ENCODE measurements at places on chromosomes 13 and 19. TPM values are rescaled to one million over a fixed set of nuclear protein-coding genes. Genes with fewer than 3 reads are reported as not detected.
A peak's percentile ranks its signal among the peaks of the same experiment; 100 is the strongest.

ZNF468 gene
- total RNA-seq = 9.3 TPM

- no peak for DNase-seq
These were observed 34.7 kb upstream of the LRRC4B start for GRCh38 chr19:50602935-50603334.

FFAR3 gene
- not detected for total RNA-seq

DNA sequence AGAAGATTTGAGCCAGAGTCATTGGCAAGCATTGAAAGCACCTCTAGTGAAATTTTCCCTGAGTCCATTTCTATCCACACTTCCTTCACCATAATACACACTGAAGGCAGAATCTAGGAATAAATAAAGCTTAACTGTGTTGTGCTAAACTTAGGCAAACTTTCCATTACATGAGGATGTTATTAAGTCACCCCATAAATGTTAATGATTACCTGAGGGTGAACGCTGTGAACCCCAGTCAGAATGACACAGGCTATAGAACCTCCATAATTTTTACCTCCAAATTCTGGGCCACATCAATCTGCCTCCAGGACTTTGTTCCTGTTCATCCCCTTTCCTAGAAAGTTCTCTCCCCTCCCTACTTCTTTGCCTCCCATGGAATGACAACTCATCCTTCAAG lies 71.0 kb downstream of the RAP2A start:
- DNase-seq = no peak

DNA sequence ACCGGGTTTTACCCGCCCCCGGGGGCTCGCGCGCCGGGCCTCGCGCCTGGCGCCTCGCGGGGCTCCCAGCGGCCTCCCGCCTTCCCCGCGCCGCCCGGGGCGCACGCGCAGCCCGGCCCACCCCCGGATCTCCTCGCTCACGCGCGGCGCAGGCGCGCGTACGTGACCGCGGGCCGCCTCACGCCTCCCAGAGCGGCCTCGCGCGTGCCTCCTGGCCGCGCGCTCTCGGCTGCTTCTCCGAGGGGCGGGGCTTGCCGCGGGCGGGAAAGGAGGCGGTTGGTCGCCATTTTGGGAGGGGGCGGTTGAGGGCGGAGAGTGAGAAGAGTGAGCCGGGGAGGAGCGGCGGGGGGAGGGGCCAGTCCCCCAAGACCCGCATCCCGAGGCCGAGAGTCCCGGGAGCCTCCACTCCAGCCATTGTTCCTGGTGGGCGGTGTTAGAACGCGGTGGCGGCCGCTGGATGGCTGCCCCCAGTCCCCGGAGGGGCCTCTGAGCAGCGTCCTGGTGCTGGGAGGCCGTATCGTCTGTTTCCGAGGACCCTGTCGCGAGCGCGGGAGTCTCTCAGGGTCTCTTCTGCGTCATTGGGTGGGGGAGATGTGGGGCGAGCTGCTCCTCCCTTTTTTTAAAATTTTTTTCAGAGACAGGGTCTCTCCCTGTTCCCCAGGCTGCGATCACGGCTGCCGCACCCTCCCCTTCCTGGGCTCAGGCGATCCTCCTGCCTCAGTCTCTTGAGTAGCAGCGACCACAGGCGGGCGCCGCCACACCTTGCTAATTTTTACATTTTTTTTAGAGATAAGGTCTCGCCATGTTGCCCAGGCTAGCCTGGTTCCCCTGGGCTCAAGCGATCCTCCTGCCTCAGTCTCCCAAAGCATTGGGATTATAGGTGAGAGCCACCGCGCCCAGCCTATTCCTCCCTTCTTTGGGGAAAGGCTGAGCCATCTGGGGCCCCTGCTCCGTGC lies at the start of gene ZNF541:
Gene ZNF541 (minus strand): TSS at position 78 of the 956 bp plus-strand sequence. CDS start 17,292 bp downstream, outside the sequence.
- no peak for DNase-seq

DNA sequence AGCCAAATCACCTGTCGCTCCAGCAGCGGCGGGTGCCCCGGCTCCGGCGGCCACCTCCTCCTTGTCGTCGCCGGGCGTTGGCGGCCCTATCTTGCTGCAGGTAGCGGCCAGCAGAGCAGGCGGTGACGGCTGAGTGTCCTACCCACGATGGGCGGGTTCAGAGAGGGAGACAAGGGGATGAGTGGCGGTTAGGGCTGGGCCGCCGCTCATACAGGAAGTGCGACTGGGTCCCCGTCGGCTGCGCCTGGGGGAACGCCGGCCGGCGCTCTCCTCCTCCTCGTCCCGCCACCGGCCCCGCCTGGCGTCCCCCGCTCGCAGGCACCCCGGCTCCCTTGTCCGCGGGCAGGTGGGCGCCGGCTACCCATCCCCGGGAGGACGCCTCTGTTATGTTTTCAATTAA lies 1692.0 kb downstream of the SLITRK5 start:
- DNase-seq = no peak

VSIG10L gene
- total RNA-seq = 1.3 TPM

GRCh38 chr13:53066411-53066810 lies 37.8 kb downstream of the OLFM4 start:
- no peak for DNase-seq

IZUMO2 gene
- not detected for total RNA-seq

C19orf33 gene
- total RNA-seq = 51.9 TPM

AP2A1 gene
- 63.5 TPM for total RNA-seq

CALR3 gene
- total RNA-seq = not detected

DNA sequence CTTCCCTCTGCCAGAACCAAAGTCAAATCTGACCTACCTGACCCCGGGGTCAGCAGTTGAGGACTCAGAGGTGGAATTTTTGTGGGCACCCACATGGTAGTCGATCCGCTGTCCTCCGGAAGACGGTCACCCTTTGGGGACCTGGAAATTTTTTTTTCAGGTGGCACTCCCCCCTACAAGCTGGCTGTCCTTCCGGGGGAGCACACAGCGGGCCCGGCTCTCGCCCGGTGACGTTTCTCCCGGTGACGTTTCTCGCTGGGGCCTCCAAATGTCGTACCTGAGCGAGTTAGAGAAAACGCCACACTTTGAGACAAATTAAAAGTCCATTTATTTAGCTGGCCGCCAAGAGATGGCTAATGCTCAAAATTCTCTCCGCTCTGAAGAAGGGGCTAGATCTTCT lies 48.8 kb downstream of the ZFP14 start:
- no peak for DNase-seq

DIAPH3 gene
- 11.8 TPM for total RNA-seq

DNA sequence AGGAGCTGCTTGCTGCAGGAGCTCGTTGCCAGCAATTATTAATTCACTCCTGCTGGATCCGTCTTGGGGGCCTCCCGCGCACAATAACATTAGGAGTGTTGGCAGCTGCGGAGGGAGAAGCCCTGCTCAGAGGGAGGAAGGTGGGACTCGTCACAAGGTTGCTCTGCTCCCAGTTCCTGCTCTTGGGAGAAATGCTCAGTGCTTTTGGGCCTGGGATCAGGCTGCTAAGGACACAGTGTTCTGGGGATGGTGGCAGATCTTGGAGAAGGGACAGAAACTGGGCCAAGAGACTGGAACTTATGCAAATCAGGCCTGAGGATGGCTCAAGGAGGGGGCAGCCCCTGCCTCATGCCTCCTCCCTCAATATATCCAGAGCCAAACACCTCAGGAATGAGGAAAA lies 78.9 kb upstream of the OLFM4 start:
- no peak for DNase-seq

- DNase-seq = peak; percentile 41
These were observed 47.7 kb upstream of the UQCRFS1 start for GRCh38 chr19:29260477-29261317.

- DNase-seq = no peak
These were observed 10.1 kb upstream of the SLC25A42 start for GRCh38 chr19:19053508-19054314.

- peak; percentile 54 for DNase-seq
These were observed 9.4 kb upstream of the DCUN1D2 start for GRCh38 chr13:113499936-113500335.

F10 gene
- total RNA-seq = not detected

SPIB gene
- 0.43 TPM for total RNA-seq

GRCh38 chr19:49297403-49297802 lies 27.6 kb downstream of the SLC6A16 start:
- no peak for DNase-seq

GRCh38 chr19:2575734-2576481 lies 100.0 kb downstream of the GADD45B start:
- DNase-seq = no peak

DNA sequence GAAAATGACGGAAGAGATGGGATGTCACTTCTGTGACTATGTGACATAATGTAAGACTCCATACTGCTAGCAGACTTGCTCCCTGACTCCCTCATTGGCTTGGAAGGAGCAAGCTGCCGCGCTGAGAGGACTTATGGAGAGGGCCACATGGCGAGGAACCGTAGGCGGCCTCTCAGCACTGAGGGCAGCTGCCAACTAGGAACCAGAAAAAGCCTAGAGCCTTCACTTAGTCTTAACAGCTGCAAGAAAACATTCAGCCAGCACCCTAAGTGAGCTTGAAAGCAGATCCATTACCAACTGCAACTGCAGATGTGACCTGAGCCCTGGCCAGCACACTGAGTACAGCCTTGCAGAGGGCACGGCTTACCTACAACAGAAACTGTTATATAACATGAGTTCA lies 33.9 kb downstream of the USP12 start:
- no peak for DNase-seq

DNA sequence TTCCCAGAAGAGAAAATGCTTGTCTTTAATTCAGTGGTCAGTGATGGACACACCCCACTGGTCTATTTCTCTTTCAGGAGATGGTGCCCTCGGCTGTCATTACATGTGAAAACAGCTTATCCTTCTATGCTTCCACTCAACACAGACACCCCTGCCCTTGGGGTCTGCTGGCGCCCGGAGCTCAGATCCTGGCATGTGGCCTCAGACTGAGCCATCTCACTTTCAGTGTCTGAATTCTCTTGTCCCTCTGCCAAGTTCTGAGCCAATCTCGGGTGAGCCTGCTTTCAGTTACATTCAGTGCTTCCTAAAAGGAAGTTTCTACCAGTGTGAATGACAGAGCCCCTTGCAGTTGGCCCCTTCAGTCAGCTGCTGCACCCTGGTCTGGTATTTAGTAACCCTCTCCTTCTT lies 293.6 kb downstream of the DNAJC15 start:
- DNase-seq = peak; percentile 78

ZNF599 gene
- 7.2 TPM for total RNA-seq

- no peak for DNase-seq
These were observed 215.7 kb downstream of the ATP8A2 start for GRCh38 chr13:25587326-25587980.

ZNF611 gene
- total RNA-seq = 3.6 TPM

GRCh38 chr19:31118287-31118955 lies 230.8 kb downstream of the TSHZ3 start:
- DNase-seq = no peak

DNA sequence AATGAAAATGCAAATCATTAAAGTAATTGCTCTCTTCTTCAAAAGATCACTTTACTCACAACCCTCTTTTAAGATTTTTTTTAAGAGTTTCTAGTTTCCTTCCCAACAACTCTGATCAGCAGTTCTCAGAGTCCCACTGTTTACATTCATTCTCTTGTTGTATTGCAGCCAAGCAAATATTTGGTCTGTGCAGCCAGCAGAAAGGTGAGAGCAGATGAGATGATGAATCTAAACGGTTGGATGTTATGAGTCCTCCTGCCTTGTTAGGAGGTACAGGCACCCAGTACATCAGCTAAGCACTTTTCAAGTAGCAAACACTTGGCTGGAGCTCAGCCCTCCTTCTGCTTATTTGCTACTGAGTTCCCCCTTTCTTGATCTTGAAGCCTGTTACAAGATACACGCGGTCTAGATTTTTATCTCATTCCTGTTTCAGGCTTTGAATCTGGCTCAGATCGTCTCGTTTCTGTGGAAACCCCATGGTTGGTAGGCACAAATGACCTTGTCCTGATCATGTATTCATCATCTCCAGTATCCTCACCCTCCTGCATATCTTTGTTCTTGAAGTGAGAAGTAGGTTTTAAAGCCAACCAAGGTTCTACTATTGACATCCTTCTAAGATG lies 300.7 kb downstream of the DCT start:
- DNase-seq = no peak

CD79A gene
- not detected for total RNA-seq

GRCh38 chr13:110236831-110237261 lies 70.1 kb downstream of the COL4A1 start:
- DNase-seq = no peak

- DNase-seq = no peak
These were observed 238.4 kb downstream of the TUBA3C start for GRCh38 chr13:18943273-18943672.

FOSB gene
- total RNA-seq = 0.30 TPM

- DNase-seq = peak; percentile 63
These were observed 8.6 kb downstream of the BRCA2 start for GRCh38 chr13:32323912-32324311.

- no peak for DNase-seq
These were observed 438 bp downstream of the PRKCSH start for GRCh38 chr19:11435833-11436313.

DNA sequence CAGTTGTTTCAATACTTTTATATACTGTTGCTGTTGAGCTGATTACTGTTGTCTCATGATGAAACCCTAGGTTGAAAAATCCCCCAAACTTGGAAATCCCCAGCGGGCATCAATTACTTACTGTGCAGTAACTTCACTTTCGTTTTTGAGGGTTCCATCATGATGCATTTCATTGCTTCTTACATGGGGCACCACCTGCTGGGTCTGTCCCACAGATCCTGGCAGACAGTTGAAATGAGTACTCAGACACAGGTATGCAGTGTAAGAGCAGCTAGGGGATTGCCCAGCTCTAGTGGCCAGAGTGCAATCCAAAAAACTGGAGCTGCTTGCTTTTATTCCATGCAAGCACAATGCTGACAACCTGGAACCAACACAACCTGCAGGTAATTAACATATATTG lies 132.5 kb upstream of the ZNF91 start:
- DNase-seq = peak; percentile 66

GET3 gene
- 138 TPM for total RNA-seq

LILRB3 gene
- total RNA-seq = not detected

DNA sequence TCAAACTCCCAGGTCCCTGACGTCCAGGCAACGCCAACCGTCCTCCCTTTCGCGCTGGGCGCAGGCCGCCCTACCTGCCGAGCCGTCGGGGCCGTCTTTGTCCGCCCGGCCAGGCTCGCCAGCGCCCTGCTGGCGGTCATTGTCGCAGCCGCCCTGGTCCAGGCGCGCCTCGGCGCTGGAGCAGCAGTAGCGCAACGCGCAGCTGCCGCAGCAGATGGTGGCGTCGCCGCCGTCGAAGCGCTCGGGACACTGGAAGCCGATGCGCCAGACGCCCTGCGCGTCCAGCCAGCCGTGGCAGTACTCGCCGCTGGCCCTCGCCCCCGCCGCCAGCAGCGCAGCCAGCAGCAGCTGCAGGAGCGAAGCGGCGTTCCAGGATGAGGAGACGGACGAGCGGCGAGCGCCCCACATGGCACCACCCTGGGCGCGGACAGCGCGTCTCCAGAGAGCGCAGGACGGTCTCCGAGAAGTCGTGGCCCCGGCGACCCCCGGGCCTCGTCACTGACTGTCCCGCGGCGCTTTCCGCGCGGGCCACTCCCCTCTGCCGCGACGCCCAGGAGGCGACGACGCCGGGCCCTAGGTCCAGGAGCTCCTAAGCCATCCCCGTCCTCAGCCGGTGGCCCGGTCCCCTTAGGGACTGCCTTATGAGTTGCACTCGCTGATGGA lies 1.1 kb downstream of the SHISA2 start:
- no peak for DNase-seq
